ENCODE measurements at places on chromosomes 11 and 22. TPM values are rescaled to one million over a fixed set of nuclear protein-coding genes. Genes with fewer than 3 reads are reported as not detected.

GRCh38 chr11:21631991-21632390 lies 560.9 kb upstream of the ANO5 start:
- DNase-seq = no peak

- no peak for DNase-seq
These were observed 53.1 kb downstream of the CELSR1 start for GRCh38 chr22:46484156-46484860.

The GP1BB gene
- polyA plus RNA-seq = 8.1 TPM

DNA sequence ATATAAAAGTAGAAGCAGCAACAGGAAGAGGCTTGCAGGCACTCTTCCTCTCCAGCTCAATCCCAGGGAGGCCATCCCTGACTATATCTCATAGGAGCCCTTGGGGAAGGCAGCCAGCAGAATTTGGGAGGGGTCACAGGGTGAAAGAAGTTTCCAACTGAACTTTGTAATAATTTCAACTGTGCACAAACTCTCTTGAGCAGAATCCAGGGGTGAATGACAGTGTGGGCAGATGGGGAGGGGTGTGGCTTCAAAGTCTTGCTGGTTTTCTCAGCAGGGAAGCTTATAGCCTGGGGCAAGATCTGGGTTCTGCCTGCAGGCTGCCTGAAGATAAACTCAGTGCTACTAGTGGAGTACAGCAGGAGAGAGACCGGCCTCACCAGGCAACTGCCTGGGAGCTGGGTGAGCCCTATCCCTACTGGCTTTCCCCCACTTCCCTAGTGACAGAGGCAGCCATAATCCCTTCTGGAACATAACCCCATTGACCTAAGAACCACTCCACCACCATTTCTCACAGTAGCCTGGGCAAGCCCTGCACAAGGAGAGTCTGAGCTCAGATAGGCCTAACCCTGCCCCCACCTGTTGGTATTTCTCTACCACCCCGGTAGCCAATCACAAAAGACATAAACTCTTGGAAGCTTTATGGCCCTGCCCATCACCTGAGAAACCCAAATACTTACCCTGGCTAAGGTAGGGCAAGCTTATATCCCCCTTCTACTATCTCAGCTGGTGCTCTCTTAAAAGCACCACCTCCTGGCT lies 17.8 kb upstream of the TTC12 start:
- no peak for DNase-seq

- no peak for DNase-seq
These were observed 175.2 kb downstream of the NELL1 start for GRCh38 chr11:20844630-20845029.

The OR51I1 gene
- not detected for polyA plus RNA-seq

- DNase-seq = peak; percentile 61
These were observed 98.8 kb downstream of the MPPED2 start for GRCh38 chr11:30487200-30487898.

DNA sequence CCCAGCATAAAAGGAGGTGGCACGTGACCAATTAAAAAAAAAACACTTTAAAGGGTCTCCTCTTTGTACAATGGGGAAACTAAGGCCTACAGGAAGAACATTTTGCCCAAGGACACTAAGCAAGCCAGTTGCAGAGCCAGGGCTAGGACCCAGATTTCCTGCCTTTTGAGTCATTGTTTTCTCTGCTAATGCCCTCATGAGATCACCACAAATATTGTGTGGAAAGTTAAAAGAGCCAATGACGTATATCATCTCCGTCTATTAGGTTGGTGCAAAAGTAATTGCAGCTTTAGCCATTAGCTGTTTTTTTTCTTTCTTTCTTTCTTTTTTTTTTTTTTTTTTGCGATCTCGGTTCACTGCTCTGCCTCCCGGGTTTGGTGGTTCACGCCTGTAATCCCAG lies 24.1 kb upstream of the LRRC32 start:
- no peak for DNase-seq

- no peak for DNase-seq
These were observed 77.7 kb downstream of the KCNC1 start for GRCh38 chr11:17812091-17812864.

DNA sequence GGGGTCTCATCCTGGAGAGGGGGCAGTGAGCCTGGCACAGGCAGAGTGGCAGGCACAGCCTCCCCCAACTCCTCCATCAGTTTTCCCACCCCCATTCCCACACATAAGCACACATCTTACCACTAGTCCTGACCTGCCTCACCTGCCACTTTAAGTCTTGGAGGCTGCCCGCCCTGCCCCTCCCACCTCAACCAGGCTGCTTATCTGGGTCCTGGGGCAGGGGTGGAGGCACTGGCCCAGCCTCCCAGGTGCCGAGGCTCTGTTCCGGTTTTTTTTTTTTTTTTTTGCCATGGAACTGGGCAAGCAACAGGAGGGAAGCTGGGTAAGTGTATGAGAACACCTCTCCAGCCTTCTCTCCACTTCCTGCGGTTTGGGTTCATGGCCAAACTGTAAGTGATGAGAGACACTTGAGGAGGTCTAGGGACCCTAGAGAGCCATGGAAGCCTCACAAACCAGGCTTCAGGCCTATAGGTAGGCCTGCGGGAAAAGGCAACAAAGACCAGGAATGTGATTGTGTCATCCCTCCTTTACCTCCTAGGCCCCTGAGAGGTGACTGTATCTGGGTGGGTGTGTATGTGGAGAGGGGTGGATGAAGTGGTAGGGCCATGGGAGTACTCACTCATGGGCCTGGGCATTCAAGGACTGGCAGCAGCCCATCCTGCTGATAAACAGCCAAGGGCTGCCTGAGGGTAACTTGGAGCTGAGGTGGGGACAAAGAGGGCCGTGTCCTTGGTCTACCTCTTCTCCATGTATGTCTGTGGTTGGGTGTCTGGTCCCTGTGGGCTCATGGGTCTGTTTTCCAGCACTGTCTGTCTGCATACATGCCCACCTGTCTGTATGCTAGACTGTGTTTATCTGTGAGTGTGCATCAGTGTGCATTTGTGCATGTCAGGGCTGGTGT lies 22.6 kb downstream of the PHLDB1 start:
- no peak for DNase-seq

The PEX26 gene
- polyA plus RNA-seq = 10.9 TPM

DNA sequence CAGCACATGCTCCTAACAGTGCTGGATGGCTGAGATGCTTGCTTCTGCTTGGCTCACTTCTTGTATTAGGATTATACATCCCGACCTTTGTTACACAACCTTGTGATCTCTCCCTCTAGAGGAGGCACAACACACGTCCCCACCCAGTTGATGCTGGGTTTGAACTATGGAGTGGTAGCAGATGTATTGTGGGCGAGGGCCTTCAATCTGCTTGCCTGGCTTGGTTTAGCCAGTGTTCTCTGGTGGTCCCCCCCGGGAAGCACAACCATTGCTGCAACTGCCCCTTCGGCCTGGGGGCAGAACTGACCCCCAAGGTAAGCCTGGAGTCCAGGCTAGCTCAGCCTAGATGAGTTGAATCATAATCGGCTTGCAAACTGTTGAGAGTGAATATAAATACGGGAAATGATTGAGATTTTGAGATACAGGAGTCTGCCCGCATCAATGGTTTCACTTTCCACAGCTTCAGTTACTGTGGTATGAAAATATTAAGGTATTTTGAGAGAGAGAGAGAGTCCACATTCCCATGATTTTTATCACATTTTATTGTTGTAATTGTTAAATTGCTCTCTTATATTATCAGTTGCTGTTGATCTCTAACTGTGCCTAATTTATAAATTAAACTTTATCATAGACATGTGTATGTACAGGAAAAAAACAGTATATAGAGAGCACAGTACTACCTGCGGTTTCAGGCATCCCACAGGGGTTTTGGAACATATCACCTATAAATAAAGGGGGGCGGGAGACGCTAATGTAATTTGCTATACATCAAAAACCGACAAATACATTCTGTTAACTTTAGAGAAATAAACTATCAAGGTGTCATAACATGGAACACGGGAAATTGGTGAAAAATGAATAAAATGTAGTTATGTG lies 482.0 kb upstream of the B3GAT1 start:
- DNase-seq = no peak

DNA sequence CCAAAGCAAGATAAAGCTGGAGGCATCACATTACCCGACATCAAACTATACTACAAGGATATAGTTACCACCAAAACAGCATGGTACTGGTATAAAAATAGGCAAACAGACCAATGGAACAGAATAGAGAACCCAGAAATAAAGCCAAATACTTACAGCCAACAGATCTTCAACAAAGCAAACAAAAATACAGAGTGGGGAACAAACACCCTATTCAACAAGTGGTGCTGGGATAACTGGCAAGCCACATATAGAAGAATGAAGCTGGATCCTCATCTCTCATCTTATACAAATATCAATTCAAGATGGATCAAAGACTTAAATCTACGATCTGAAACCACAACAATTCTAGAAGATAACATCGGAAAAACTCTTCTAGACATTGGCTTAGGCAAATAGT lies 50.0 kb upstream of the CLTCL1 start:
- DNase-seq = no peak

DNA sequence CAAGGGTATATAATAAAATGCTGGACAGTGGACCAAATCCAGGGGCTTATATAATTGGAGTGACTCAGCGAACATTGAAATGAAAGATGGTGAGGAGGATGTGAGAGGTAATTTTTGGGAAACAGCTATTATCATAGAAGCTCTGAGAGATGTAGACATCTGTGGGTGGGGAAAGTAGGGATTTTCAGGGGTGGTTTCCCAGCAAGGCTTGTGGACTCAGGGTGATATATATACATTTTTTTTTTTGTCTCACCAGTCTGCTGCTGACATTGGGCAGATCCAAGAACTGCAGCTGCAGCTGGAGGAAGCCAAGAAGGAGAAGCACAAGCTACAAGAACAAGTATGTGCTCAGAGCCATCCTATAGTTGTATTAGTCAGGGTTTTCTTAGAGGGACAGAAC lies 208.1 kb downstream of the MYO18B start:
- DNase-seq = no peak

DNA sequence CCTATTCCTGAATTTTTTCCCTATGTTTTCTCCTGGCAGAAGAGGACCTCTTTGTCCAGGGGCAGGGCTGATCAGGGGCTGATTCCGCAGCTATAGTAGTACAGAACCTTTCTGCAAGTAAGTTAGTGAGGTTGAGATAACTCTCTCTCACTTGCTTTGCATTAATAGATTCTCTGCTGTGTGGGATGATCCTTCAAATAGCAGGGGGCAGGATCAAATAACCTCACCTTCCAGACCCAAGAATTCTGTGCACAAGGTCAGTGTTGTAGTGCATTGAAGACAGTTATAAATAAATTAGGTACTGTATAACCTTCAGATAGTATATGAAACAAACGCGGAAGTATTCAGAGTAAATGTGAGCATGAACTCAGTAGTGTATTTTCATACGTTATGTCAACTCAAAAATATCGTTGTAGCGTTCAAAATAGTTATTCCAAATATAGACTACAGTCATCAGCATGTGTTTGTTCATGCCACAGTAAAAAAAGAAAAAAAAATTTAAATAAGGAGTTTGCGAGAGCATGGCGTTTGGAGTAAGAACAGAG lies 278 bp downstream of the MMP26 start:
- no peak for DNase-seq
